CD8-positive, alpha-beta T cell (primary cell): ENCODE measurements at places on chromosomes 6 and 20. TPM values are rescaled to one million over a fixed set of nuclear protein-coding genes. Genes with fewer than 3 reads are reported as not detected.

- no peak for DNase-seq
Observed at GRCh38 chr6:109794201-109794923, 103.3 kb downstream of the FIG4 start.

DNA sequence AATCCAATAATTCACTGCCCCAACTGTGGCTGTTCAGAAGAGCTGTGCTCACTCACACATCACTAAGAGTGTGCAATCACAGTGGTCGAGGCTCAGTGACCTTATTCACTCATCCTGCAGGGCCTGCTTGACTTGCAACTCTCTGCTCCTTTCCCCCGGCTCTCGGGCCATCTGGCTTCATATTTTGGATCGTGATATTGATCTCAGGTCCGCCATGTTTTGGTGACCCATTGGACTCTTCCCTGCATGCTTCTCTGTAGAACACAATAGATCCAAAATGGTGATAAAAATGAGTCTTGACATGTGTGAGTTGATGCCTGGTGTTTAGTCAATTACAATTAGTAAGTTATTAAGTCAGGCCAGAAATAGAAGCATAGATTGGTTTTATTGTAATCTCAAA is 313.9 kb upstream of the SOX4 start:
- no peak for DNase-seq

Gene CCN5
- total RNA-seq: not detected

GRCh38 chr6:165833355-165833754 is 170.3 kb upstream of the PDE10A start:
- no peak for DNase-seq

- DNase-seq: no peak
Observed at GRCh38 chr6:138539876-138540275, 40.6 kb upstream of the NHSL1 start.

DNA sequence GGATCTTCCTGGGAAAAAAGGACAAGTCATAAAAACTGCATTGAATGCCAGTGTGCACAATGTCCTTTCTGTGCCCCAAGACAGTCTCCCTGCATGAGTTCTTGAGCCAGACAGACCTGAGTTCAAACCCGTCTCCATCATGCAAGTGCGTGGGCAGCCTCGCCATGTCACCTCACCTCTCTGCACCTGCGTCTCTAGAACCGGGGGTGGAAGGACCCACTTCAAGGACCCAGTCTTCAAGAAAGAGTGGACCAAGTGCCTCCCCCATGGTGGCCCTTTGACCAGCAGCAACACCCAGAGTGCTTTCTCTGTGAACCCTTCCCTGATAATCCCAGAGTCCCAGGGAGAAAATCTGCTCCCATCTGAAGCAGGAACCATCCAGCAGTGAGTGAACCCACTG is 23.5 kb upstream of the ANGPT4 start:
- no peak for DNase-seq

Gene ZC2HC1B
- total RNA-seq: not detected

DNA sequence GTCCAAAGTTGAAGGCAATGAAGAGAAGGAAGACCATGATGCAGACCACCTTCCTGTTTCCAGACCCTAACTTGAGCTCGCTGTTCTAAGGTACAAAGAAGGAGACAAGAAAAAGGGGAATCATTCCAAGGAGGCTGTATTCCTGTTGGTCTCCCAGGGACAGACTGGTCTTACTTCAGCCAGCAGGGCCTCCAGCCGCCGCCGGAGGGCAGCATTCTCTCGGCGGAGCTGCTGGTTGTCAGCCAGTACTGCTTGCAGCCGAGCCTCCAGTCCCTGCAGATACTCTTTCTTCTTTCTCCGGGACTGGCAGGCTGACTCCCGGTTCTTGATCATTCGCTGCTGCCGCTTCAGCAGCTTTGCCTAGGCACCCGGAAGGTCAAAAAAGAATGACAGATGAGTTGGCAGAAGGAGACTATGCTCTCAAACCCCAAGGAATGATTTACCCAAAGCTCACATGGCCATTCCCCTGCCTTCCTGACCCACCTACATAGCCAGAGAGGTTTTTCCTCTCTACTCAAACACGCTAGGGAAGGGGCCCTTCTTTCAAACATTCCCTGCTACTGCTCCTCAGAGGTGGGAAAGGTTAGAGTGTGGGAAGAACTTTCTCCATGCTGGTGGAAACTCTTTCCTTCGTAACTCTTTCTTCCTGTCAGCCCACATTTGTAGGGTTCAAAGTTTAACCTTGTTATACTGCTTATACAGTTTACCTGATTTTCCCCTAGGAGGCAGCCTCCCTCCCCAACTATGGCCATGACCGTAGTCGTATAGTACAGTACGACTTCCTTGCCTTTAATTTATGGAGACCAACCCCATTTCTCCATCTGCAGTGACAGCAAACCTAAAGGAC is 9.0 kb downstream of the ATF6B start:
- peak; percentile 46 for DNase-seq

DNA sequence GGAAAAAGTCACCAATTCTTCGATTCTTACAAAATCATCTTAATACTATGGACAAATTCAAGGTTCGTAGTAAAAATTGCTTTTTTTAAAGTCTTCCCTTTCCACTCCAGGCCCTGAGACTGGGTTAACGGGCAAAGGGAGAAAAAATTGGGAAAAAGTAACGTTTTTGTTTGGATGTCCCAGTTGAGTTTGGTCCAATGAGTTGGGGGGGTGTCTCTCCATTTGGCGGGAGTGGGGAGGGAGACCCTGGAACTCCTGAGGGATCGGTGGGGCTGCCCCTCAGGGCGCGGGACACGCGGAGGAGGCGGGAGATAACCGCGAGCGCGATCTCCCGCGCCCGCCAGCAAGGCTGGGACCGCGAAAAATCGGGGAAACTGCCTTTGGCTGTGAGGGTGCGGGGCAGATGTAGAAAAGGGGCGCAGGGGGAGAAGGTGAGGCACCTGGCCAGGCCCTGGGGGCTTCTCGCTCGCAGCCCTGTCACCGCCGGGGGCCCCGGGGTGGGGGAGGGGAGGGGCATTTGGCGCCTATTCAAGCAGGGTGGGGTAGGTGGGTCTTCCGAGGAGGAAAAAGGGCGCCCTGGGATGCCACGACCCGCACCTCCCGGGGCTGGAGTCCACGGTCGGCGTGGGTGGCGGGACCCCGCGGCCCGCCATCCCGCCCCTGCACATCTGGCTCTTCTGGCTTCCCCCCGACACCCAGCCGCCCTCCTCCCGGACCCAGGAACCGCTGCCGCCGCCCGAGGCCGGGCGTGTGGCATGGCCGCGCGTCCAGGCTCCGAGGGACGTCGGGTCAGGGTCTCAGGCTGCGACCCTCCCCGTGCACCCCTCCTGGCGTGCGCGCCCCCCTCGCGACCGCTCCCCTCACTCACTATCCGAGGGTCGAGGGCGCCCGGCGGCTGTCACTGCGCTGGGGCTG is 595 bp downstream of the FBXO5 start:
- no peak for DNase-seq

Gene HLA-DRB1
- 33.4 TPM for total RNA-seq

- no peak for DNase-seq
Observed at GRCh38 chr6:22643780-22644179, 74.4 kb downstream of the HDGFL1 start.

GRCh38 chr6:128371136-128371535 is 149.3 kb downstream of the PTPRK start:
- no peak for DNase-seq

Gene CLVS2
- not detected for total RNA-seq

- no peak for DNase-seq
Observed at GRCh38 chr6:107715550-107716321, 108.4 kb downstream of the SCML4 start.

Gene SLC17A3
- not detected for total RNA-seq

DNA sequence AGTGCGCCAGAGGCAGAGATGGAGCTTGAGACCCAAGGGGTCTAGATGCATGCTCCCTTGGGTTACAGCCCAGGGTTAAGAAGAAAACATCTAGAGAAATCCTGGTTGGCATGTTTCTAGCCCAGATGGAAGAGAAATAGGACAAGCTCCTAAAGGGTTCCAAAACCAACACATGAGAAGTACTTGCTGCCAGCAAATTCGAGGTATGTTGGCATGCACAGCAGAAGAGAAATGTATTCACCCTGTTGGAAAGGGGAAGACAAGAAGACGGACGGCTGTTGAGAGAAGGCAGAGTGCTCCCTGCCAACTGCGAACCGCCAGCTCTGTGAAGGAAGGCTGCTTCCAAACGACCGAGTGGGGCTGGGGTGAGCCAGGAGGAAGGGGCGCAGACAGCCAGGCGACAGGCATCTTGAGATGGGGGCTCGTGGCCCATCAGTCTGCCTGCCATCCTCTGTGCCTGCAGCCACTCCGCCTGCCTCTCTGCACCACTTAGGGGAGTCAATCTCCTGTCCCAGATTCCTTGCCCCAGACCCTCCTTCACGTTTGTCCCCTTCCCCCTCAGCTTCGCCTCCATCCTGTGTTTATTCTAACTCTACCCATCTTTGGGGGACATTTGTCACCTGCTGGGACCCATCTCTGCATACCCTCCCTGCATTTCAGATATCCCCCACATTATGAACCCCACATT is 249.2 kb downstream of the CDC5L start:
- no peak for DNase-seq

Gene IBTK
- 9.9 TPM for total RNA-seq

GRCh38 chr6:131960371-131961133 is 9.4 kb upstream of the CCN2 start:
- DNase-seq: no peak

Gene BPIFA1
- total RNA-seq: not detected

Gene PHACTR3
- total RNA-seq: not detected

Gene MYLK2
- total RNA-seq: not detected

DNA sequence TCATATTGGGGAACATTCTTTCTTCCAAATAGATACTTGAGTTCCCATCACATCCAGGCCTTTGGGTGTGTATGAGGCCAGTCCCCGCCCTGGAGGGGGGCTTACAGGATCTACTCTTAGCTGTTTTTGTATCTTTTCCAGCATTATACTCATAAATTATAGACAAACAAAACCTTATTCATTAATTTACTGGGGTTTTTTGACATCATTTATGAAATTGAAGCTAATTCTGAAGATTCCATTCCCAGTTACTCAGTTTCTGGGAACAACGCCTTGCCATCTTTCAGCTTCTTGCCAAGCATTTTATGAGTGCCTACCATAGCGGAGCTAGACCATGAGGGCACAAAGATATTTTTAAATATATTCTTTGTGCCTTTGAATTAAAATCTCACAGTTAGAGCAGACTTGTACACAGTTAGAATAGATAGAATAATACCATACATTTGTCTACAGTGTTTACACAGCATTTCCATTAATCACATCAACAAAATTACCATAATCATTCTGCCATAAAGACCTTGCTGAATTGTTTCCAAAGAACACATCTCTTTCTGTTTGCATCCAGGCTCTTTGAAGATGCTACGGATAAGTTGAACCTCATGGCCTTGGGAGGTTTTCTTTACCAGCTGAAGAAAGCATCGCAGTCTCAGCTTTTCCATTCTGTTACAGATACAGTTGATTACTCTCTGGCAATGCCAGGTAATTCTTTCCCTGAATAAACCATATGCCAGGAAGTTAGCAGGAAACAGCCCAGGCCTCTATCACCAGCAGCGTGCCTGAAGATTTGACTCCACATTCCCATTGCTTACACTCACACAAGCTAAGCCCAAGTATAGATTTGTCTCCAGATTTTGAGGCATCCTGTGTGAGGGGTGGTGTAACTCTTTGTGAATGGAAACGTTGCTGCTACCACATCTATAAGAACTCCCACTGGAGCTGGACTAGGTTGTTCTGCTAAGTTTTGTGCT is 75.4 kb upstream of the PBOV1 start:
- DNase-seq: no peak

- no peak for DNase-seq
Observed at GRCh38 chr6:40715570-40716403, 128.6 kb upstream of the LRFN2 start.

Gene AVP
- 0.73 TPM for total RNA-seq

Gene PRKN
- total RNA-seq: 3.4 TPM

- no peak for DNase-seq
Observed at GRCh38 chr20:11766961-11767360, 150.7 kb upstream of the BTBD3 start.

DNA sequence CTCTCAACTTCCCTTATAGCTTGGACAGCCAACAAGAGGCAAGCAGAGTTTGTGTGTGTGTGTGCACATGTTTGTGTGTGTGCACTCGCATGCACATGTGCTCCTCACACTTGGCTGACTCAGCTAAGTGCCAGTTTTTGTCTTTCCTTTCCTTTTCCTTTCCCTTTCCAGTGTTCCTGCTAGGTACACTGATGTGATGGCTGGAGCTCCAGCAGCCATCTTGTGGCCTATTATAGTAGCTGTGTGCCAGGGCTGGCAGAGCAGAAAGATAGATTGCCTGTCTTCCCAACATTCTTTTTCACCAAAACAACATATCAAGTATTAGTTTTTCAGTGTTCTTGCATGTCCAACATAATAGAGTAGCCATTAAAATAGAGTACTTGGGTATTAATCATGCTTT is 79.5 kb downstream of the AK9 start:
- DNase-seq: no peak

DNA sequence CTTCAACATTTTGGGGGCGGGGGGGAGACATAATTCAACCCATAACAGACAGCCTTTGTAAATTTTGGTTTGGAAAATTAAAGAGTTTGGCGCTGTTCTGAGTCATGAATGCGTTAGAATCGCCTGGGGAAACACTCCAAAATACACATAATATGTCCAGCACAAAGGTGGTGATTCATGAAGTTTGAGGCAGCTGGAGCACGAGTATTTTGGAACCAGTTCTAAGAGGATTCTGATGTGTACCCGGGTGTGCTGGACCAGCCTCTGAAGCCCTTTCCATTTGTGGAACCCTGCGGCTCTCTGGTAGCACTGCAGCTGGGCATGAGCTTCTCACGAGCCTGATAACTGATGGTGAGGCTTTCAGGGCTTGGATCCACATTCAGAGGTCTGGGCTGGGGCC is 4.7 kb downstream of the GMPR start:
- DNase-seq: no peak

Gene IL17A
- not detected for total RNA-seq

DNA sequence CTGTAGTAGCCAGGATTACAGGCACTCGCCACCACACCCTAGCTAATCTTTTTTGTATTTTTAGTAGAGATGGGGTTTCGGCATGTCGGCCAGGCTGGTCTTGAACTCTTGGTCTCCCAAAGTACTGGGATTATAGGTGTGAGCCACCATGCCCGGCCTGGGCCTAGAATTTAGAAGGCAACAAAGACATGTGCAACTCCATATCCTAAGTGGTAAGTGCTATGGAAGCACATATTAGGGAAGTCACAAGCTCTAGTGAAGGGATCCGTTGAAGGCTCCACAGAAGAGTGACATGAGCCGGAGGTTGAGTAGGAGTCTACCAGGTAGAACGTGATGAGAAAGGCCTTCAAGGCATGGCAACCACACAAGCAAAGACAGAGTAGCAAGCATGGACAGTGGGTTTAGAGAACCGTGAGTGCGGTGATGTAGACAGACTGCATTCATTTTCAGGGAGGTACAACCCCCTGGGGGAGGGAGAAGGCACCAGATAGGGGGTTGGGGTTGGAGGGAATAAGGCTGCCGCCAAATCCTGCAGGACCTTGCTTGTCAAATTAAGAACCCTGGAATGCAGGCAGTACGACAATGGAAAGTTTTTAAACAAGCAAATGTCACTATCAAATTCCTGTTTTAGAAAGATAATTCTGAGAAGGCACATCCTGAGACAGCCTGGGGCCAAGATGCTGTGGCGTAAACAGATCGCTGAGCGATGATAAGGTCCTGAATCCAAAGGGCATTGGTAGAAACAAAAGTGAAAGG is 50.2 kb downstream of the ARHGAP18 start:
- DNase-seq: no peak

- DNase-seq: no peak
Observed at GRCh38 chr20:36523341-36523740, 18.0 kb upstream of the MYL9 start.

Gene HLA-DOA
- 16.2 TPM for total RNA-seq
